Upper lobe of right lung (tissue), 1 donor: ENCODE measurements at places on chromosomes 12 and 14. TPM values are rescaled to one million over a fixed set of nuclear protein-coding genes. Genes with fewer than 3 reads are reported as not detected.

GRCh38 chr12:47821346-47821706 lies 1.6 kb upstream of the HDAC7 start:
- no peak for DNase-seq

- DNase-seq = peak; percentile 73
These were observed 646 bp downstream of the FBLN5 start for GRCh38 chr14:91946622-91947474.

C12orf42 gene
- not detected for total RNA-seq

KRT73 gene
- 0.52 TPM for total RNA-seq

GRCh38 chr12:130642856-130643255 lies 73.2 kb downstream of the RIMBP2 start:
- no peak for DNase-seq

DNA sequence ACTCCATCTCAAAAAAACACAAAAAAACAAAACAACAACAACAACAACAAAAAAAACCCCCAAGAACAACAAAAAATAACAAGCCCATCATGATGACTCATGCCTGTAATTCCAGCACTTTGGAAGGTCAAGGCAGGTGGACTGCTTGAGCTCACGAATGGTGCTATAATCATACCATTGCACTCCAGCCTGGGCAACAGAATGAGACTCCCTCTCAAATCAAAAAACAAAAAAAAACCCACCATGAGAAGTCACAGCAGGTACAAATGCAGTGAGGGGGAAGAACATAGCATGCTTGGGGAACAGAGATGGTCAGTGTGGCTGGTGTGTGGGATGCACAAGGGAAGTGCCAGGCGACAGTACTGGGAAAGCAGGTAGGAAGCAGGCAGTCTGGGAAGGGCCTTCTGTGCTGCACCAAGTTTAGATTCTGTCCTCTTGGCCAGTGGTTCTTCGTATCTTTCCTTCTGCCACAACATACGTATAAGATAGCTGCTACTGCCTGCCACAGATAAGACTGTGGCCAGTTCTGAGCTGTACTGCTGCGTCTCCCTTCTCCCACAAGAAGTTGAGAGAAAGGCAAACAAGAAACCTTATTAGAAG lies 28.0 kb downstream of the ATG14 start:
- no peak for DNase-seq

DNA sequence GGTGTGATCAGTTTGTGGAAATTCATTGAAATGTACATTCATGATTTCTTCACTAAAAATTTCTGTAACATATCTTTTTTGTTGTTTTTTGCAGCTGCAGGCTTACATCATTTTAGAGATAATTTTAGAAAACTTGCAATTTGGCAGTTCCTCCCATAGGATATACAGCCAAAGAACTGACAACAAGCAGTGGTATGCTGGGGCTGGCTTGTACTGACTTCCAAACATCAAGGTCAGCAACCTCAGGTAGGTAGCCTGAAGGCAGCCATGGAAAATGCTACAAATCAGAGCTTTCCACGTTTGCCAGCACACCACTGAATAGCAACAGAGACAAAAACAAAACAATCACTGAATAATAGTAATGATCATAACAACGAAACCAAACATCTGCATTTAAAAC lies 21.2 kb downstream of the TRIM9 start:
- no peak for DNase-seq

- no peak for DNase-seq
These were observed 2.3 kb downstream of the RFX4 start for GRCh38 chr12:106585105-106585520.

VDR gene
- total RNA-seq = 28.7 TPM

TCL1A gene
- total RNA-seq = not detected

GRCh38 chr12:58633479-58633878 lies 286.8 kb downstream of the LRIG3 start:
- DNase-seq = no peak
